ENCODE measurements at places on chromosomes 7 and 10.

DNA sequence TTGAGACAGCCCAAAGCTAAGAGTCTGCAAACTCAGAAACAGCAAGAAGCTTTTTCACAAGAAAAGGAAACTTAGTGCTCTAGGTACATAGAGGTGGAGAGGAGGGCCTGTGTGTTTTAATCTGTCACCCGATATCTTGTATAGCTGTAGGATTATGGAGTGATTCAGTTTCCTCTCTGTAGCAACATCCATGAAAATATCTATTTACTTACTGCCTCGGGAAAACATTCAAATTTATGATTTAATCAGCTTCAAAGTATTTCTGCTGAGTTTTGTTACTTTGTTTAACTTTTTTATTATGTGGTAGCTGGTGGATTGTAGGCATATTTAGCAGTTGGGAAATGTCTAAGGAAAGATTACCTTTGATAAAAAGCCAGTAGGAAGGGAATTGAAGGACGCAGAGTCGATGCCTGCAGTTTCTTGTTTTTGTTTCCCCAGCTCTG, 292.0 kb downstream of the CCDC3 start:
- no peak for DNase-seq

DNA sequence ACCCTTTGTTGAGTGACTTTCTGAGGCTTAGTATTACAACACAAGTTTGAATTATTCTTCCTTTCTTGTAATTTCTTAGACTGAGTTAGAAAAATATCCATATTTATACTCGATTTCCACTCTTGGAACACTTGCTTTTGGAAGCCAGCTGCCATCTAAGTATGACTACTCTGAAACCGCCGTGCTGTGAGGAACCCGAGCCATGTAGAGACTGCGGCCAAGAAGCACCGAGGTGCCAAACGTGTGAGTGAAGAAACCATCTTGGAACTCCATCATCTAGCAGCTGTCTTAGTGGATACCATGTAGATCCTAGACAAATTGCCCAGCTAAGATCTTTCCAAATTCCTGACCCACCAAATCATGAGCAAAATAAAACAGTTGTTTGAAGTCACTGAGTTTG, 49.7 kb upstream of the PRKAR2B start:
- no peak for DNase-seq

GRCh38 chr10:101781655-101781983, 1.6 kb downstream of the NPM3 start:
- DNase-seq, result no peak

- no peak for DNase-seq
Observed at GRCh38 chr10:33716501-33717267, 382.2 kb upstream of the NRP1 start.

- DNase-seq, result no peak
Observed at GRCh38 chr7:157270060-157270444, 66.8 kb upstream of the DNAJB6 start.

- no peak for DNase-seq
Observed at GRCh38 chr7:139886206-139886605, 57.1 kb downstream of the TBXAS1 start.

GRCh38 chr10:273088-273487, 137.8 kb downstream of the ZMYND11 start:
- DNase-seq, result no peak

GRCh38 chr7:68424658-68425297, 1173.5 kb upstream of the AUTS2 start:
- DNase-seq, result no peak

- peak; percentile 53 for DNase-seq
Observed at GRCh38 chr10:132397036-132397541, at the start of gene PWWP2B. Gene PWWP2B, plus strand, starts transcription at chr10:132397200. Its CDS starts 27 bp downstream, at chr10:132397227.

DNA sequence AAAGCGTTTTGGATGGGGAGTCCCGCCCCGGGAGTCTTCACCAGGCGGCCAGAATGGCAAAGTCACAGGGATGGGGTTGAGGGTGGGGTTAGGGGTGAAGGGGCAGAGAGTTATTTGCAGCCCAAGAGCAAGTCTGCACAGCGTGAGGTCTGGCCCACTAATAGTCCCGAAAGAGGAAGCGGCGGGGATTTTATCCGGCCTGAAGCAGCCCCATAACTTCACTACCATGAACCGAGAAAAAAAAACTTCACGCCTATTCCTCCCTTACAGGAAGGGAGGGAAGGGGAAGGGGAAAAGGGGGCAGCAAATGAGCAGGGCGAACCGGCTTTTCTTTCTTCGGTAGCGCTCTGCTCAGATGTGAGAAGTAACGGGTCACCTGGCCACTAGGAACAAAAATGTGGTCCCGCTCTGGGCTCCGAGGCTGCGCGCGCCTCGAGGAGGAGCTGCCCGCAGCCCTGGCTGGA, 712 bp downstream of the ITPRIP start:
- no peak for DNase-seq

DNA sequence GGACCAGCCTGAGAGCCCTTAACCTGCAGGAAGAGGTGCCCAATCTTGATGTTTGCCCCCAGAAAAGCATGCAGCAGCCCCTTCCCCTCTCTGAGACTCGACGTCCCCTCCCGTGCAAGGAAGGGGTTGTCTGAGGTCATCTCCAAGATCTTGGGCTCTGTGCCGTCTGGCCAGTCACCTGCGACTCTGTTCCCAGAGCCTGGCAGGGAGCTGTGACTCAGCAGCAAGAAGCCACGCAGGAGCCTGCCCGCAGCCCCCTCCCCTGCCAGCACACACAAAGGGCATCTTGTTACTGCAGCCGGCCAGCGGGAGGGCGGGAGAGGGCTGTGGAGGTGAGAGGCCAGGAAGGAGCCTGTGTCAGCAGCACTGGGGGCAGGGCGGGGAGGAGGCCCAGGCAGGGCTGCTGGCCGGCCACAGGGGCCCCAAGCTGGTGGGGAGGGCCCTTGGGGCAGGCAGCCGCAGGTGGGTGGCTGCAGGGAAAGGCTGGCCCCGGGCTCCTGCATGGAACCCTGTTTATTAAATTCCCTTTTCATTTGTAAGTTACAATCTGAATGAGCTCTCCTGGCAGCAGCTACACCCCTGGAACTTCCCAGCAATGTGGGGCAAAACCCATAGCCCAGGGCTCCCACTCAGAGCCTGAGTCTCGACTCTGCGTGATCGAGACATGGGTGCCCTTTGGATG, 103.7 kb upstream of the ZMIZ1 start:
- DNase-seq, result no peak

GRCh38 chr10:47081264-47081663, 170.0 kb downstream of the PTPN20 start:
- DNase-seq, result no peak

GRCh38 chr10:80416479-80417098, 8.2 kb downstream of the PRXL2A start:
- DNase-seq, result no peak

DNA sequence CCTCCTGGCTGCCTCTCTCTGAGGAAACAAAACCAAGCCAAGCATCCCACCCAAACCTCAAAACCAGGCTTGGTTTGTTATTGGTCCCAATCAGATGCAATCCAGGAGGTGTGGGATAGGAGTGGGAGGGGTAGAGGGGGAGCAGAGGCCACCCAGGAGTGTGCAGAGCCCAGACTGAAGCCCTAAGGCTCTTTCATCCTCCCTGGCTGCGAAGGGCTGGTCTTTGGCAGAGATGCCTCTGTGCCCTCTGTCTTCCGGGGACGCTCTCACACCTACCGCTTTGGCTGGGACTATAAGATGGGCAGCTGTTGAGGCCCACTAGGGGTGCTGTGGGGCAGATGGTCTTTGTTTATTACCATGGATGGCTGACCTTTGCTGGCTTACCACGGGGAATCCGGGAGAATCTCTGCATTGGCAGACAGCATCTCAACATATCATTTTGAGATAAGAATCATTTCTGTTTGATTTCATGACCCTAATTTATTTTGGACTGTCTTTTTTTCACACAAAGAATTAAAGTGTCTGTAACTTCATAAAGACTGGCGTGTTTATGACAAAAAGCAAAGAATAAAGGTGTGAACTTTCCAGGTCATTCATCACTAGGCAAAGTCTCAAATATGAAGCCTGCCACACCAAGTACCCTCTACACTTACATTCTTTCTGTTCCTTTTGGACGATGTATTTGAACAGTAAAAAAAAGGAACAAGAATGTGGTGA, 6.5 kb upstream of the DENND2A start:
- no peak for DNase-seq

GRCh38 chr10:120946497-120946896, 95.3 kb downstream of the WDR11 start:
- DNase-seq, result no peak

GRCh38 chr10:97773096-97773495, 1.3 kb upstream of the SFRP5 start:
- DNase-seq, result no peak

DNA sequence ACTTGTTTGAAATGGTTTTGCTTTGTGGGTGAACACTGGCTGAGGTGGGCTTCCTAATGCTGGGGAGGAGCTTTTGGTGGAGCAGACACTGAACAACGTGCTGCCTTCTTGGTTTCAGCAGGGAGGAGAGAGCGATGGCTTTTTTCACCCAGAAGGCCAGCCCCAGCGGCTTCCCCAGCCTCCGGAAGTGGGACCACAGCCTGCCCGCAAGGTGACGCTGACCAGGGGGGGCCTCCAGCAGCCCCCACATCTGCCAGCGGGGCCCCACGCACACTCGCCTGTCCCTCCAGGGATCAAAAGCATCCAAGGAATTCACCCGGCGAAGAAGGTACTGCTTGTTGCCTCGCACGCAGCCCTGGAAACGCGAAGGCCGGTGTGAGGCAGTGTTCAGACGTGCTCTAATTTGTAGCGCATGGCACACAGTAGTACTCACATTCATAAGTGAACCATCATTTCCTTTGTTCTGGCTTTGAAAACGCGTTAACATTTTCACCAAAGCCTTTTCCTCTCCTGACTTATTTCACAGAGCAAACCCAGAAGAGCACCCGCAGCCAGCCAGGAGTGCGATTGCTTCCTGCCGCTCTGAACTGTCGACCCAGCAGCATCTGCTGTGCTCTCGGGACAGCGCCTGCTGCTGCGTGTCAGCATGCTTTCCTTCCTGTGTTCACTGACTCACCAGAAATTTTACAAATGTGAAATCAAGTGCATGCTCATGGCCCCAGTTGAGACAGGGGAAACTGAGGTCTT, 48.4 kb downstream of the SHH start:
- DNase-seq, result peak; percentile 13

DNA sequence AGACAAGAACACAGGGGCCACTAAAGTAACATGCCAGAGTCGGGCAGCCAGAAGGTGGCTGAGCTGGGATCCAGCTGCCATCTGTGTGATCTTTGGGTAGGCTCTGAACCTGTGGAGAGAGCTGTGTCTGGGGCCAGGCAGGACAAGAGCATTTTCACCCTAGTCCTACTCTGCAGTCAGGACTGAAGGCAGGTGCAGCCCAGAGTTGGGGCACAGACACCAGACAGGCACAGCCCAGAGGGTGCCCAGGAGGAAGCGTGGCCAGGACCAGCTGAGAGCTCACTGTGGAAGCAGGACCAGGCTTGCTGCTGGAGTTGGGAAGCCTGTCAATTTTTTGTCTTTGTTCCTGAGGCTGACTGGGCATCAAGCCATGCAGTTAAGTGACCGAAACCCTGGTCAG, 113.6 kb downstream of the ADCY1 start:
- DNase-seq, result no peak

DNA sequence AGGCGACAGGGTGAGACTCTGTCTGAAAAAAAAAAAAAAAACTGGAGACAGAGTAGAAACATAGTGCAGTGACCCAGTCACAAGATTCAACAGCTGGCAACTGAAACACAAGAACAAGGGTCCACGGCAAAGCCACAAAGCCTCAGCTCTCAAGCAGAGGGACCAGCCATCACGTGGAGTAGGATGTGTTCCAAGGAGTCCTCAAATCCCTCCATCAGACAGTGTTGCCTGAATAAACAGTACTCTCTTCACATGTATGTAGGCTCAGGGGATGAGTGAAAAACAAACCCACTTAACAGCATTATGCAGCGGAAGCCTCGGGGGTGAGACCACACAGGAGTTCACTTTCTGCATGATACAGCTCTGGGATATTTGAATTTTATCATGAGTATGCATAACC, 62.0 kb downstream of the SLIT1 start:
- DNase-seq, result no peak

DNA sequence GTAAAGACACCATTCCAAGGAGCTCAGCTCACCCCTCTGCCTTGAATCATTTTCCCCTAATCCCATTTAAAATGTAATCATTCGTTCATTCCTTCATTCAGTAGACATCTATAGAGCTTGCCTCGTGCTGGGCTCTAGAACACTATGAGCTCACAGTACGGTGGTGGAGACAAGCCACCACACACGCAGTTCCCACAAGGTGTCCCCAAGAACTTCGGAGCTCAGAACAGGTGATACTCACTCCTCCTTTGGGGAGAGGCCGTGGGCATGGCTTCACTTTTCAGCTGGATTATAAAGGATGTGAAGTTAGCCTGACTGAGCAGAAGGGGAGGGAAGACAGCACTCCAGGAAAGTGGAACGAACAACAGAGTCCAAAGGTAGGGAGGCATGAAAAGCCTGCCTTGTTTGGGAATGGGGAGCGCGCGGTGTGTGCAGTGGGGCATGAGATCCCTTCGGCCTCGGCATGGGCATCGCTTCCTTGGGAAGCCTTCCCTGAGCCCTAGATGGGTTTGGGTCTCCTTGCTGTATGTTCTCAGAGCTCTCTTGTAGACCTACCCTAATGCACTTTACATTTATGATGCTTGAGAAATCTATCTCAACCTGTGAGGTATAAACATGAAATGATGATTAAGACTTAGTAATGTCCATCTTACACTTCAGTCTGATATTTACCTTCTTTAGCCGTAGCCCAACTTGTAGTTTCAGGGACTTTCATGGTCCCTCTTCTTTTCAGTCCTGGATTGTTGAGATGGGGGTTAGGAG, 809 bp upstream of the OGA start:
- DNase-seq, result no peak

DNA sequence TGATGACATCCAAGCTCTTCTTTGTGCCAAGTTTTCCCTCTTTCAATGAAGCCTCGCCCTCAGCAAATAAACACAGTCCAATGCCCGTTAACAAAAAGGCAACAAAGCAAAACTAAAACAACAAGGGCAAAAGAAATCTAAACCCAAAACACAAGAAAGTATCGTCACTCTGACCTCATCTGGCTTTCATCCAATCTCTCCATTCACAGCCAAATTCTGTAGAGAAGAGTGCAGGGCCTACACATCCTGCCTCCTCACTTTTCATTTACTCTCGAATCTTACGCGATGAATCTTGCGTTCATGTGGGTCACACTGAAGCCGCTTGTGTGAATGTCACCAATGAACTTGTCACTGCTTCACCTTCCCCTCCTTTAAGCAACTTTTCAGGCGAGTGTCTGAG, 15.9 kb upstream of the AKR1E2 start:
- no peak for DNase-seq

- DNase-seq, result no peak
Observed at GRCh38 chr7:147023440-147023839, 906.8 kb downstream of the CNTNAP2 start.

DNA sequence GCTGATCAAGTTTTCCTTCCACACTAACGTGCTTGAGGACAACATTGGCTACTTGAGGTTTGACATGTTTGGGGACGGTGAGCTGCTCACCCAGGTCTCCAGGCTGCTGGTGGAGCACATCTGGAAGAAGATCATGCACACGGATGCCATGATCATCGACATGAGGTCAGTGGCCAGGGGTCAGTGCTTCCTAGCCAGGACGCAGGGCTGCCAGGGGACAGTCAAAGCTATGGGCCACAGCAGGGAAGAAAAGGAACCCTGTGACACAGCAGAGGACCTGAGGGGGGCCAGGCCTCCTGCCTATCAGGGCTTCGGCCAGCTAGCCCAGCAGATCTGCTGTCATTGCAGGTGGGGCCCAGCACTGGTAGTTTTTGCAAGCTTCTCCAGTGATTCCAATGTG, 5.2 kb downstream of the RBP3 start:
- no peak for DNase-seq

GRCh38 chr10:73911553-73912004, 647 bp downstream of the PLAU start:
- no peak for DNase-seq

GRCh38 chr10:89147256-89147655, 59.9 kb downstream of the CH25H start:
- no peak for DNase-seq

GRCh38 chr7:44621034-44621749, 14.8 kb downstream of the OGDH start:
- DNase-seq, result no peak
